ENCODE measurements at places on chromosomes 2 and 18.
A peak's percentile ranks its signal among the peaks of the same experiment; 100 is the strongest.

DNA sequence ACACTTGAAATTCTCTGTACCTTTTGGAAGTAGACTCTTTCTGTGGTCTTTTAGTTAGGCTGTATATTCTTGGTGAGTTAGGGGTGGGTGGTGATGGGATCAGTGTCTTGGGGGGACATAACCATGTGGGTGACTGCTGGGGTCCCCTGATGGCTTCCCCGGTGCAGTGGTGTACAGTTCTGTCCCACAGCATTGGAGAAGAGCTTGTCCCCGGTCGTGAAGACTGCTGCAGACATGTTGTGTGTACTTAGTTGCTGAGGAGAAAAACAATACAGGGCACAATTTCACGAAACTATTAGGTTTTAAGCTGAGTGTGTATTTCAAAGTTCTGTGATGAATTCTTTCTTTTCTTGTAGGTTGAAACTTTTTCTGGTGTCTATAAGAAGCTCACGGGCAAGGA is 5.4 kb downstream of the RPS7 start:
- no peak for DNase-seq

- no peak for DNase-seq
Measured at GRCh38 chr2:26809876-26810577, 24.2 kb downstream of the CENPA start.

GRCh38 chr2:206225435-206226232 is 48.8 kb upstream of the ZDBF2 start:
- no peak for DNase-seq

- DNase-seq: no peak
Measured at GRCh38 chr18:44857744-44858491, 177.2 kb downstream of the SETBP1 start.

DNA sequence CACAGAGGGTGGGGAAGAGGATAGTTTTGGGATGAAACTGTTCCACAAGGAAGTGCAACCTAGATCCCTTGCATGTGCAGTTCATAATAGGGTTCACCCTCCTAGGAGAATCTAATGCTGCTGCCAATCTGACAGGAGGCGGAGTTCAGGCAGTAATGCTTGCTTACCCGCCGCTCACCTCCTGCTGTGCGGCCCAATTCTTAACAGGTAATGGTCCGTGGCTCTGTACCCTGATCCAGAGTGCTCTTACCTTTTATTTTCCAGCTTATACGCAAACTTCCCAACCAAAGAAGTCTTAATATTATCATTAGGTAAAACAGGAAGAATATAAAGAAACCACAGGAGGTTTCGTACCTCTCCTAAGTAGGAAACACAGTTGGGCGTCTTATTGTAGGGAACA is 82.7 kb upstream of the CD302 start:
- DNase-seq: no peak

- DNase-seq: no peak
Measured at GRCh38 chr2:98126061-98126460, 39.1 kb downstream of the VWA3B start.

- DNase-seq: no peak
Measured at GRCh38 chr2:238754259-238754658, 93.6 kb upstream of the TWIST2 start.

- peak; percentile 38 for DNase-seq
Measured at GRCh38 chr2:175003875-175004729, 1.1 kb downstream of the CHN1 start.

- DNase-seq: no peak
Measured at GRCh38 chr2:96514521-96514920, 9.4 kb upstream of the NEURL3 start.

GRCh38 chr18:39587586-39587985 is 2022.0 kb upstream of the CELF4 start:
- no peak for DNase-seq

DNA sequence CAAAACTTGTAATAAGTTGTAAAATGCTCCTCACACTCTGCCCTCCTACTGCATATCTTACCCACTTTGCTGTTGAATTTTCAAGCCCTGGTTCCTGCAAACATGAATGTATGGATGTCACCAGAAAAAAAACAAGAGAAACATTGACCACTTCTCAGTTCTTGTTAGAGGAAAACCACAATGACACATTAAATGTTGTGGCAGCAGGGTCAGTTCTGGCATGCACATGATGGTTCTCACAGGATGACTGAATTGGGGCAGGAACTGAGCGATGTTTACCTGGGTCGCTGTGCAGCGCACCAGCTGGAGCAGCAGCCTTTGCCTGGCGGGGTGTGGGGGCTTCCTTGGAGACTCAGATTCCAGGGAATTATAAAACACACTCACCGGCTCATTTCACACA is 14.0 kb upstream of the PRKCE start:
- no peak for DNase-seq

DNA sequence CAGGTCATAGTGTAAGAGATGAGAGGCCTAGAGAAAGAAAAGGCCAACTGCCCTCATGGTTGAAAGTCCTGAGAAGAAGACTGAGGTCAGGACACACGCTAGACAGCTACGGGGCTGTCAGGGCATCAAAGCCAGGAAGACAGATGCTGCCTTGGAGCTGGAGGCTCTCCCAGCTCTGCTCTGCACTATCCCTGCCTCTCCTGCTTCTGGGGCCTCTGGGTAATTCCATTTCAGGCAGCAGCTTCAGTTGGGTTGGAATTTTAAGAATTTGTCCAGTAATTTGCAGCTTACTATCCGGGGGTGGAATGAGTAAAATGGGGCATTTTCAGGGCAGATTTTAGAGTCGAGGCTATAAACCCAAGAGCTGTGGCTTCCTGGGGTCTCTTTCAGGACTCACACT is 76.2 kb upstream of the CTAGE1 start:
- no peak for DNase-seq

GRCh38 chr2:41187376-41188122 is 735.7 kb upstream of the SLC8A1 start:
- no peak for DNase-seq

DNA sequence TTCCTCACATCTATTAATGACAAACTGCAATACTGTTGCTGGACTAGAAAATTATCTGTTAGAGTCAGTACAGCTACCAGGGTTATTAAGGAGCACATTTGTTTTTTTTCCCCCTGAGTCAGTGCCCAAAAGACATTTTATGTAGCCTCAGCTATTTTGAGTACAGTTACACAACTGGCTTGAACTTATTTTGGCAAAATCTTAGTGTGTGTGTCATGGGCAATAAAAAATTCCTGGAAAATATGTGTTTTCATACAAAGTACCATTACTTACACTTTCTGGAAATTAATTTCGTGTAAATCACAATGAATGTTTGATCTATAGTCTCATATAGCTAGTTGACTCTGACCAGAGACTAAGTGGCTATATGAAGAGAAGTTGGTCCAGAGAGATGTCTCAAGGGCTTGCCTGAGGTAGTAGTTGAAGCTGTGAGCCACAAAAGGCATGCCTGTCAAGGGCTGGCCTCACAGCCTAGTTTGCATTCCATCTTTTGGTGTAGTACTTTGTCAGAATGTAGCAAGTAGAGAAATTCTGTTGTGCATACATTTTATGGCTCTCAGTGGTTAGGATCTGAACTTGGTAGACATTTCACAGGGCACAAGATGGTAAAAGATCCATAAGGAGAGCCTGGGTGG is 283.4 kb downstream of the MTX2 start:
- DNase-seq: no peak

Data from neural crest cell (in vitro differentiated cells).